ENCODE measurements at places on chromosomes 2 and 18.

GRCh38 chr2:173290046-173290445 lies 64.6 kb upstream of the CDCA7 start:
- no peak for DNase-seq

GRCh38 chr2:61633250-61633649 lies 95.1 kb upstream of the XPO1 start:
- DNase-seq: no peak

- DNase-seq: no peak
Observed at GRCh38 chr2:149221898-149222297, 108.5 kb upstream of the LYPD6 start.

GRCh38 chr2:113755835-113756354 lies 547 bp downstream of the SLC35F5 start:
- peak; percentile 79 for DNase-seq

DNA sequence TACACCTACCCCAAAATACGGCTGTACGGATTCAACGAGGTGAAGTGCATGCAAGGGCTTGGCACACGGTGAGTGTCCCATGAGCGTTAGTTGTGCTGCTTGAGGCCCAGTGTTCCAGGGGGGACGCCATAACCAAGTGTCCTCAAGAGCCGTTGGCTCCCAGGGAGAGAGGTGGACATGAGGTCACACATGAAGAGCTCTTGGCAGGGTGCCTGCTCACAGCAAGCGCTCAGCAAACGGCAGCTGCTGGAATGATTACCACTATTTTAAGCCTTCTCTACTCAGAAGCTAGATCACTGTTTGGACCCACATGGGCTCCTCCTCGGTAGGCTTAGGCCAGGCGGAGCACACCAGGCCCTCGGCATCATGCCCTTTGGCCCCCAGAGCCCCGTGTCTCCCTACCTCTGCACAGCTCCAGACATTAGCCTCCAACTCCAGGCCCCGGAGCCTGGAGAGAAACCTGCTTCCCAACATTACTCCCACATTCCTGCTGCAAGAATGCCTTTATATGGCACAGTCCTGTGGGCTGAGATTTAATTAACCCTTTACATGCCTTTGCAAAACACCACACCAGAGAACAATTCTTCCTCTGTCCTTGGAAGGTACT lies 68.4 kb upstream of the PPP1CB start:
- DNase-seq: no peak

DNA sequence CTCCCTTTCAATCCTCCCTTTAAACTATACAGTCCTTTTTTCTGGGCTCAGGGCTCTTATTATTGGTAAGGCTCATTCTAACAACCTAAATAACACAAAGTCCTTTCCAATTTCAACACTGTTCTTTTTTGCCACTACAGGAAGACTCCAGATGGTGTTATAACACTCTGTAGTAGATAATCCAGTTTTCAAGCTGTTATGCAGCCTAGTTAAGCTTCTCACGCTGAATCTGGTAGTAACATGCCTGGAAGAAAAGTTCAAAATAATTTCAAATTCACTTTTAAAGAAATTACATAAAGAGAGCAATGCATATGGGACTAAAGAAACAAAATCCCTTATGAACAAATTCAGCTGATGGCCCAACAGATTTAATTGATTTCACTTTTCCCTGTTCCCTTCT lies 3.2 kb upstream of the MPP4 start:
- DNase-seq: no peak

DNA sequence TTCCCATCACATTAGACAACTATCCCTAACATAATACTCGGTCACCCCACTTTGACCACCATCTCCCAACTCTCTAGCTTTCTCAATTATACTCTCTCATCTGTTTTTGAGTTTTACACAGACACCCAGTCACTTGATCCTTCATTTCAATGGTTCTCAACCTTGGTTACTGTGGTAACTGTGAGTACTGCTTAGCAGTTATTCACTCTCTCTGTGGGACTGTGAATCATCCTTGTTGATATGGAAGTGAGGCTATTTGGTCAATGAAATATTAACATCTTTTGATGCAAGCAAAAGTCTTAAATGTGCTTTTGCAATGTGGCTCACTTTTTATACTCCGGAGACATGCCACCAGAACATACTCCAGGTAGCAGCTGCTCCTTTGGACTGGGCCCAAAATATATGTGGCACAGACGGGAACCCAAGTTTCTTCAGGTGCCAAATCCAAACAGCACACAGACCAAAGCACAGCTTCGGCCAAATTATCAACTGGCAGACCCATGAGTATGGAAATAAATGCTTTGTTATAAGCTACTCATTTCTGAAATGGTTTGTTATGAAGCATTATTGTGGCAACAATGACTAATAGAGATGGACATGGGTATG lies 75.0 kb upstream of the SLC25A52 start:
- DNase-seq: no peak

DNA sequence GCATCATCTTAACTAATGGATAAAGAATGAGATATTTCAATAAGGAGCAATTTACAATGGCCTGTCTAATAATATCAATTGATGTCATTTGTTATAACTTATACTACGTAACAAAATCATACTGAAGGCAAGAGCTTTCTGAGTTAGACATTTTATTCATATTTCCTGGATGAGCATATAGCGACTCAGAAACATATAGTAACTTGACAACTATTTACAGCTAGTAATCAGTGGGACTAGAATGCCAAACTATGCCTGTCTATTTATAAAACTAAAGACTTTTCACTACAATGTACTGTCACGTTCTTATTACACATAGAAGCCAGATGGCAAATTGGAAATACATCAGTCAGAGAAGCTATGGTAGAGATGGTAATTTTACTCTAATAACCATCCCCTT lies 766.2 kb upstream of the TMEFF2 start:
- no peak for DNase-seq

GRCh38 chr18:25075783-25076182 lies 276.2 kb downstream of the ZNF521 start:
- DNase-seq: no peak

DNA sequence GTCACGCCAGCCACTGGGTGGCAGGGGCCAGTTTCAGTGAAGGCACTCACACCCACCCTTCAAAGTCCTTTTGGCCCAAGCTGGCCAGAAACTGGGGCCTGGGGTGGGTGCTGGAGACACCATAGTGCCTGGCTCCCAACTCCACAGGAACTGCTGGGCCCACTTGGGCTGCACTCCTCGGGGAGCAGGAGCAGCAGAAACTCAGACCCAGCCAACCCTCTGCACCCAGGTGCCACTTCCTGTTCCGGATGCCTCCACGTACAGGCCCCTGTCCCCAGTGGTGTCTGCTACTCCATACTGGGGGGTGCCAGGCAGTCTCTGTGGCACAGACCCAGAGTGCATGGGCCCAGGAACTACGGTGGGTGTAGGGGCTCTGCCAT lies 42.5 kb upstream of the ZNF519 start:
- DNase-seq: no peak

DNA sequence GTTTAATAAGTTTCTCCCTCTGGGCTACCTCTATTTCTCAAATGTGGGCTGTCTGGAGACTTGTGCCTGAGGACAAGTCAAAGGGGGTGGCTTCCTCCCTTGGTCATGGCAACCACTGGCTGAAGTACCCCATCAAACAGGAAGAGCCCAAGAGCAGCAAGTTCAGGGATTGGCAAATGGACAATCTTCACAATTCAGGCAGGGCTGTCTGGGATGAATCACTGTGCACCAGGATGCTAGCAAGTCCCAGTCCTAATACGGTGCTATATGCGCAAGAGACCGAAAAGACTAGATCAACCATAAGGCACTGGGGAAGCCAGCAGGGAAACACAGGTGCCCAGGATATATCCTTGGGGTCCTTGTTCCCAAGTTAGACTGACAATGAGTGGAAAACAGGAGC lies 75.5 kb downstream of the ANTXR1 start:
- peak; percentile 32 for DNase-seq

- no peak for DNase-seq
Observed at GRCh38 chr2:104873689-104874054, 19.8 kb downstream of the POU3F3 start.

DNA sequence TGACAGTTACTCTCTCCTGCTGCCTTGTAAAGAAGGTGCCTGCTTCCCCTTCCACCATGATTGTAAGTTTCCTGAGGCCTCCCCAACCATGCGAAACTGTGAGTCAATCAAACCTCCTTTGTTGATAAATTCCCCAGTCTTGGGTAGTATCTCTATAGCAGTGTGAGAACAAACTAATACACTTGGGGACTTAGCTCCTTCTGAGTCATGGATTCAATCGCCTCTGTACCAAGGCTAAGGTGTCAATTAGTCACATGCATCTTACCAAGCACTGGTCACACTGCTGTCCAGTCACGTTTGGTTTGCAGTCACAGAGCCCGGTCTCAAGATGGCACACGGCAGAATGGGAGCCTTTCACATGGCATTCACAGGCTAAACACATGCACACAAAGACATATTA lies 100.6 kb downstream of the LAMA1 start:
- no peak for DNase-seq

- DNase-seq: peak; percentile 39
Observed at GRCh38 chr2:45458909-45459563, 152.0 kb downstream of the SRBD1 start.

DNA sequence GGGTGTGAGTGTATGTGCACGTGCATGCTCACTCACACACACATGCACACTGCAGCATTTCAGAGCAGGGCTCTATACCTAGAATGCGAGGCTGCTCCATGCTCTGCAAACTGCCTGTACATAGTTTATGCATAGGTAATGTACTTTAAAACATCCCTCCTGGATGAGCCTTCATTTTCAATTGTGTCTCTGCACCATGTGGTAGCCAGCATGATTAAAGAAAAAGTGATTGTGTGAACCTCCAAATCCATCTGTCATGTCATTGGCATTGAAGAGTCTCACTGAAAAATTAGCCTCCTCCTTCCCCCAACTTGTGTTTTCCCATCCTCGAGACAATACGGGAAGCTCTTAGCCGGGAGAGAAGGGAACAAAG lies 120.9 kb upstream of the SPATS2L start:
- DNase-seq: no peak
